ENCODE measurements at places on chromosomes 5 and 9. TPM values are rescaled to one million over a fixed set of nuclear protein-coding genes. Genes with fewer than 3 reads are reported as not detected.
A peak's percentile ranks its signal among the peaks of the same experiment; 100 is the strongest.

GRCh38 chr9:88953381-88954029 lies 37.8 kb upstream of the S1PR3 start:
- no peak for DNase-seq
- peak overlapping the region; percentile 46 for H3K27ac ChIP-seq
- no peaks in the 10 kb centered on the region for H3K4me1 ChIP-seq
- no peak overlapping the region for H3K4me3 ChIP-seq

GRCh38 chr9:38181866-38182265 lies 112.8 kb upstream of the SHB start:
- no peaks in the 10 kb centered on the region for H3K27me3 ChIP-seq
- H3K27ac ChIP-seq = no peak overlapping the region
- no peak for DNase-seq
- H3K4me3 ChIP-seq = no peak overlapping the region
- no peaks in the 10 kb centered on the region for H3K4me1 ChIP-seq
- H3K36me3 ChIP-seq = no peaks in the 10 kb centered on the region

GRCh38 chr5:759111-759751 lies 25.3 kb downstream of the ZDHHC11B start:
- no peaks in the 10 kb centered on the region for H3K36me3 ChIP-seq
- peak; percentile 96 for DNase-seq
- H3K27me3 ChIP-seq = no peaks in the 10 kb centered on the region
- peak overlapping the region; percentile 82 for H3K27ac ChIP-seq
- H3K4me3 ChIP-seq = no peak overlapping the region
- H3K4me1 ChIP-seq = no peaks in the 10 kb centered on the region

DNA sequence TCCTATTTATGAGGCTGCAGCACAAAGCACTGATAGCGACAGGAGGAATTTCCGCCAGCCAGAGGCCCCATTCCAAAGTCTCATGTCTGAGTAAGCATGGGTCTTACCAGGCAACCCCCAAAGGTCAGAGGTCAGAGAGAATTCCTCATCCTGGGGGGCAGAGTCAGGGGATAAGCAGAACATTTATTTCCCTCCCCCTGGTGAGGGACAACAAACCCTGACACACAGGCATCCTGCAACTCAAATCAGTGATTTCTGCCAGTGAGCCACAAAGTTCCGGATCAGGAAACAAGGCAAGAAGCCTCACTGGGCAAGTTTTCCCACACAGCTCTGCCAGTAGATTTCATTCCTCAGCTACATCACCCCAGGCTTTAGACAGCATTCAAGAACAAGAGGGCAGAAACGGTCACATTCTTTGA lies 37.0 kb downstream of the ADAMTS12 start:
- H3K4me1 ChIP-seq = no peaks in the 10 kb centered on the region
- H3K4me3 ChIP-seq = no peak overlapping the region
- no peak for DNase-seq
- no peaks in the 10 kb centered on the region for H3K27me3 ChIP-seq

- H3K27ac ChIP-seq = peak within 1 kb of the TSS; percentile 89
- H3K4me1 ChIP-seq = peaks cover 11% of the 10 kb centered on the region
- no peaks in the 10 kb centered on the region for H3K27me3 ChIP-seq
- H3K36me3 ChIP-seq = no peaks in the 10 kb centered on the region
- H3K4me3 ChIP-seq = peak within 1 kb of the TSS; percentile 51
These were observed at the start of gene RGS3 for GRCh38 chr9:113463418-113464285. TSS of gene RGS3 (plus strand) at chr9:113463727. CDS start at chr9:113463803, 76 bp downstream.

GRCh38 chr5:100797861-100798260 lies 105.2 kb downstream of the ST8SIA4 start:
- H3K4me1 ChIP-seq = no peaks in the 10 kb centered on the region
- H3K36me3 ChIP-seq = no peaks in the 10 kb centered on the region
- no peak for DNase-seq
- H3K4me3 ChIP-seq = no peak overlapping the region
- H3K27ac ChIP-seq = no peak overlapping the region

GRCh38 chr5:113172231-113172826 lies 195.7 kb downstream of the DCP2 start:
- DNase-seq = no peak
- no peaks in the 10 kb centered on the region for H3K36me3 ChIP-seq
- no peaks in the 10 kb centered on the region for H3K27me3 ChIP-seq
- H3K27ac ChIP-seq = no peak overlapping the region
- no peak overlapping the region for H3K4me3 ChIP-seq

DNA sequence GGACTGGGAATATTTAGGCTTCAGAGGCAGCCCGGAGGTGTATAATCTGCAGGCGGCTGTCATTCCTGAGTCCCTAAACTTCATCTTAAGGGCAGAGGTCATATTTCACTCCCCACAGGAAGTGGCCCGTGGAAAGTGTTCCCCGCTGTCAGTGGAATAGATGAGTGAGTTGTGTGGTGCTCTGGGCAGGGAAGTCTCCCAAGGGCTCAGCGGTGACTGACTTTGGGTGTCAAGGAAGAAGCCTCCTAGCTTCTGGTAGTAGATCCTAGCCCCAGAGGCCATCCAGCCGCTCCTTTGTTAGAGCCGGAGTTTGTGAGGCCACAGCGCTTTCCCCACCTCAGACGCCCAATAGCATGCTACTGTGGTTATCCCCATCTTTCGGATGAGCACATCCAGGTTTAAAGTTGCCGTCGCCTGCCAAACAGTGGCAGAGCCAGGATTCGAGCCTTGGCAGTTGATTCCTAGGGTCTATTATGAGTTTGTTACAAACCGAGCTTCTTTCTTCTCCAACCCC lies 38.9 kb upstream of the TIFAB start:
- no peak overlapping the region for H3K27ac ChIP-seq
- H3K27me3 ChIP-seq = peaks cover 33% of the 10 kb centered on the region
- H3K36me3 ChIP-seq = no peaks in the 10 kb centered on the region
- H3K4me1 ChIP-seq = peaks cover 25% of the 10 kb centered on the region
- no peak overlapping the region for H3K4me3 ChIP-seq

- H3K4me3 ChIP-seq = no peak overlapping the region
- DNase-seq = no peak
- no peaks in the 10 kb centered on the region for H3K36me3 ChIP-seq
- H3K4me1 ChIP-seq = no peaks in the 10 kb centered on the region
These were observed 56.1 kb downstream of the KIAA1958 start for GRCh38 chr9:112542593-112543292.

GRCh38 chr9:124218987-124219461 lies 38.7 kb upstream of the NEK6 start:
- H3K27ac ChIP-seq = no peak overlapping the region
- no peaks in the 10 kb centered on the region for H3K36me3 ChIP-seq
- peaks cover 35% of the 10 kb centered on the region for H3K4me1 ChIP-seq
- H3K4me3 ChIP-seq = no peak overlapping the region
- DNase-seq = no peak
- no peaks in the 10 kb centered on the region for H3K27me3 ChIP-seq

GRCh38 chr5:56813302-56813701 lies 2.0 kb upstream of the MAP3K1 start:
- H3K27ac ChIP-seq = no peak overlapping the region
- no peaks in the 10 kb centered on the region for H3K27me3 ChIP-seq
- DNase-seq = no peak
- H3K36me3 ChIP-seq = no peaks in the 10 kb centered on the region
- H3K4me3 ChIP-seq = no peak overlapping the region
- H3K4me1 ChIP-seq = peaks cover 15% of the 10 kb centered on the region

GRCh38 chr9:37919956-37920335 lies 16.0 kb upstream of the SLC25A51 start:
- peaks cover 26% of the 10 kb centered on the region for H3K36me3 ChIP-seq
- H3K27me3 ChIP-seq = no peaks in the 10 kb centered on the region
- no peak overlapping the region for H3K4me3 ChIP-seq
- H3K4me1 ChIP-seq = no peaks in the 10 kb centered on the region
- H3K27ac ChIP-seq = no peak overlapping the region

GRCh38 chr5:37249815-37250164 lies 614 bp upstream of the CPLANE1 start:
- H3K4me1 ChIP-seq = peaks cover 23% of the 10 kb centered on the region
- H3K27ac ChIP-seq = peak overlapping the region; percentile 96
- peaks cover 3% of the 10 kb centered on the region for H3K36me3 ChIP-seq

Gene GMCL2
- not detected for total RNA-seq

Gene FOXD4L3
- not detected for total RNA-seq

Gene C1QTNF2
- total RNA-seq = 1.5 TPM

Gene DMGDH
- total RNA-seq = 1.3 TPM

Gene TMEM252
- total RNA-seq = not detected

Gene HMCN2
- total RNA-seq = 1.3 TPM

Gene EIF4EBP3
- total RNA-seq = 16.8 TPM

Gene FGD3
- total RNA-seq = 2.2 TPM

Data from right atrium auricular region (tissue), 2 donors.